Naive thymus-derived CD8-positive, alpha-beta T cell (primary cell): ENCODE measurements at places on chromosomes 16 and 17. TPM values are rescaled to one million over a fixed set of nuclear protein-coding genes. Genes with fewer than 3 reads are reported as not detected.
A peak's percentile ranks its signal among the peaks of the same experiment; 100 is the strongest.

DNA sequence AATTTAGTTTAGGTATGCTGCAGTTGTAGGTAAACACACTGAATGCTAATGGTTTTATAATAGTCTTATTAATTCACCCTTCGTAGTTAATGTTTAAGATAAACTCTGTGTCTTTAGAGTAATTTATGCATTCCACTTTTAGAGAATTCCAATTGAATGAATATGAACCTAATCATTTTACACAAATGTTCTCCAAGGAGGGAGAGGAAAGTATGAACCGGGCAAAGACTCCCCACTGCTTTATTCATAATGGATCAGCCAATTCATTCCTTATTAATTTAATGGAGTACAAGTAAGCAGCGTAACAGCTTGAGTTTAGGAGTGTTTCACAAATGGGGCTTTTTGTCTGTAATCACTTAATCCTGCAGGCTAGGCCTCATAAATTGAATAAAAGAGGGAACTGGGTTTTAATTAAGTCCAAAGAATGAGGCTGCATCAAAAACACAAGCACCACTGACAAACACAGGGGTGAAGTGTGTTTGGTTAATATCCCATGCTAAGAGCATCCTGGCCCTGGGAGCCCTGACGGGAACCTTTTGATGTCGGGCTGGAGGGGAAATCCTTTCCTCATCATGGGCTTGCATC, 375.7 kb upstream of the DYNLRB2 start:
- no peak overlapping the region for H3K4me3 ChIP-seq
- no peaks in the 10 kb centered on the region for H3K4me1 ChIP-seq
- no peaks in the 10 kb centered on the region for H3K36me3 ChIP-seq
- no peak overlapping the region for H3K27ac ChIP-seq
- H3K27me3 ChIP-seq = peaks cover 1% of the 10 kb centered on the region

GRCh38 chr17:76567634-76568432, 17.8 kb downstream of the ST6GALNAC2 start:
- no peaks in the 10 kb centered on the region for H3K36me3 ChIP-seq
- H3K27ac ChIP-seq = peak overlapping the region; percentile 37
- no peak for DNase-seq
- H3K4me3 ChIP-seq = peak overlapping the region; percentile 64

DNA sequence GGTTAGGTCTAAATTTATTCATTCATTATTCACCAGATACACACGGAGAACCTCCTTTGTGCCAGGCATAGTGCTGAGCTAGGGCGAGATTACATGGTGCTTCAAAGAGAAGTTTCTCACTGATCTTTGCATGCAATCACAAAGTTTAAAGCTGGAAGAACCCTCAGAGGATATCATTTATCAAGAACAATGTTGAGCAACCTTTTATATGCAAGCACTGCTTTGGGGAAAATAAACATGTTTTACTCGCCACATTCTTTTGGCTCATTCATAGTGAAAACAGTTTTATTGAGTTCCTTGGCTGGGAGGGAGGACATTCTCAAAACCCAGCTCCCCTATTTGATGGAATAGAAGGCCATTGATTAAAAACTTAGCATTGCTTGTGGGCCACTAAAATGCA, 49.8 kb upstream of the XYLT1 start:
- H3K4me1 ChIP-seq = no peaks in the 10 kb centered on the region
- peaks cover 9% of the 10 kb centered on the region for H3K27me3 ChIP-seq
- no peaks in the 10 kb centered on the region for H3K36me3 ChIP-seq
- H3K27ac ChIP-seq = no peak overlapping the region
- DNase-seq = no peak

- peak overlapping the region; percentile 96 for H3K4me3 ChIP-seq
- no peak for DNase-seq
- no peaks in the 10 kb centered on the region for H3K36me3 ChIP-seq
- H3K27ac ChIP-seq = peak overlapping the region; percentile 92
- H3K4me1 ChIP-seq = peaks cover 32% of the 10 kb centered on the region
- no peaks in the 10 kb centered on the region for H3K27me3 ChIP-seq
Measured at GRCh38 chr17:7403727-7403976, 245 bp downstream of the TMEM256 start.

DNA sequence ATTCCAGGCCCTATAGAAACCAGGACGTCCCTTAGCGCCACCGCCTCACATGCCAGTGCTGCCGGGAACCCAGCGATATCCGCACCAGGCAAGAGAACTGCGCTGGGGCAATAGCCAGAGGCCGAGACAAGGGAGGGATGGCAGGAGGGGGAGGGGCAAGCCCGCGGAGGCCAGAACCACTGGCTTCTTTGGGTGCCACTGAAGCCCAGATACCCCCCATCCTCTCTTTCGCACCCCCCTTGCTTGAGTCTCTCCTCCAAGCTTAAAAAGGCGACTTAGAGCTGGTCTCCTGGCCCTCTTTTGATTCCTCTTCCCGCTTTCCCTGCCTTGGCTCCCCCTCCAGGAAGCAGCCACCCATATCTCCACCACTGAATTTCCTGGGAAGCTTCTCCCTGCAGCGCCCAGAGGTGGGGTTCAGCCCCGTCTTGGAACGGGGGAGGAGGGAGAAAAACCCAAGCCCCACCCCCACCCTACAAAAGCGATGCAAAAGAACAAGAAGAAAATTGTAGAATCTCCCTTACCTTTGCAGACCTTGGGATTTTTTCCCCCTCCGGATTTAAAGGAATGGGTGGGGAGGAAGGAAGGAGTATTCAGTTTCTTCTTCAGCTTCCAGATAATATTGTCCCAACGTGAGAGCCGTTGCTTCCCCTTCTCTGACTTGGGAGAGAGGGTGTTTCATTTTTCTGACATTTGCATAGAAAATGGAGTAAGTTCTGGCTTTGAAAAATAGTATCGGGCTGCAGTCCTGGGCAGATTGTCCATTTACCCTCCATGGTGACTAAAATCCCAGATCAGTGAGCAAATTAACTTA, 622 bp downstream of the HOXB6 start:
- no peak for DNase-seq
- H3K27me3 ChIP-seq = peaks cover 50% of the 10 kb centered on the region
- no peak overlapping the region for H3K4me3 ChIP-seq
- H3K27ac ChIP-seq = no peak overlapping the region
- H3K4me1 ChIP-seq = peaks cover 11% of the 10 kb centered on the region
- no peaks in the 10 kb centered on the region for H3K36me3 ChIP-seq

GRCh38 chr16:4682616-4683254, 10.6 kb upstream of the NUDT16L1 start:
- H3K4me1 ChIP-seq = peaks cover 34% of the 10 kb centered on the region
- no peak overlapping the region for H3K4me3 ChIP-seq
- peak; percentile 52 for DNase-seq
- no peak overlapping the region for H3K27ac ChIP-seq
- H3K36me3 ChIP-seq = no peaks in the 10 kb centered on the region
- no peaks in the 10 kb centered on the region for H3K27me3 ChIP-seq

GRCh38 chr16:25693631-25694030, 1.9 kb downstream of the HS3ST4 start:
- no peak overlapping the region for H3K27ac ChIP-seq
- H3K27me3 ChIP-seq = peaks cover 68% of the 10 kb centered on the region
- peaks cover 5% of the 10 kb centered on the region for H3K36me3 ChIP-seq
- H3K4me1 ChIP-seq = peaks cover 12% of the 10 kb centered on the region
- no peak for DNase-seq
- peak overlapping the region; percentile 8 for H3K4me3 ChIP-seq

DNA sequence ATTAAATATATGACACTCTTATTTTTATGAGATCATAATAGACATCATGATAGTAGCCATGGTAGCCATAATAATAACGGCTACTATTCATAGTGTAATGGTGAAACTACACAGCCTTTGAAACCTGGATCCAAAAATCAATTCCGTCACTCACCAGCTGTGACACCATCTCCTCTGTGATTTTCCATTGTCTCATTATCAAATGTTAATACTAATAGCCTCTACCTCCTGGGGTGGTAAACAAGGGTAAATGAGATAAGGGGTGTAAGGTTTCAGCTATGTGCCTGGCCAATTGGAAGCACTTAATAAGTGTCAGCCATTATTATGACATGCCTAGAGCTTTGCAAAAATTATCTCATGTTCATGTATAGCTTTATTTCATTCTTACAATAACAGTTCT, 88.6 kb downstream of the CACNG3 start:
- H3K36me3 ChIP-seq = no peaks in the 10 kb centered on the region
- H3K4me1 ChIP-seq = no peaks in the 10 kb centered on the region
- no peak overlapping the region for H3K4me3 ChIP-seq
- H3K27me3 ChIP-seq = peaks cover 5% of the 10 kb centered on the region

DNA sequence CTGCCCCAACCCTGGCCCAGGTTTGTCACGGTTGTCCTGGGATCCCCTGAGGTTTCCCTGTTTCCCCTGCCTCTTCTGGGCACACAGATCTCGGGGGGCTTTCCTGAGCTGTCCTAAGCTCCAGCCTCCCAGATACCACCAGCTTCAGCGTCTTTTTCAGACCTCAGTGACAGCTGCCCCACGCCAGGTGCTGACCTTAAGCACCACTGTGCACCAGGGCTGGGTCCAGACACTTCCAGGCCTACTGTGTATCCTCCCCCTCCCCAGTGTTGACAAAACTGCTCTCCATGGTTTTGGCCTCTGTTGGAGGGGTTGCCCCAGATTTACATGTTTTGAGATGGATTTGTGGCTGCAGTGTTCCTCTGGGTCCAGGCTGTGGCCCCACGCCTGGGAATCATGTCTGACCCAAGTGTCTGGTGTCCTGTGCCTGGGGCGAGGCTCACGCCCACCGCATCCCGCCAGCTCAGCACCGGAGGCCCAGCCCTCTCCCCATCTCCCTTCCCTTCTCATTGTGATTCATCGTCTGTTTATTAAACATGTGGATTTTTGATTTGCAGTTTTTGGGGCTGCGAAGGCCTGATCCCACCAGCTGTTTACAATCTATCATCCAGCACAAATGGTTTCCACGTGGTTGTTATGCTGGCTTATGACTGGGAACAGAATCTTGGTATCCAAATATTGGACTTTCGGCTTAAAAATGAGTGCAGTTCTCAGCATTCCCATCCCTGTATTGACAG, 82.1 kb downstream of the METRNL start:
- H3K27ac ChIP-seq = no peak overlapping the region
- H3K4me1 ChIP-seq = no peaks in the 10 kb centered on the region
- peaks cover 6% of the 10 kb centered on the region for H3K27me3 ChIP-seq
- no peak overlapping the region for H3K4me3 ChIP-seq

DNA sequence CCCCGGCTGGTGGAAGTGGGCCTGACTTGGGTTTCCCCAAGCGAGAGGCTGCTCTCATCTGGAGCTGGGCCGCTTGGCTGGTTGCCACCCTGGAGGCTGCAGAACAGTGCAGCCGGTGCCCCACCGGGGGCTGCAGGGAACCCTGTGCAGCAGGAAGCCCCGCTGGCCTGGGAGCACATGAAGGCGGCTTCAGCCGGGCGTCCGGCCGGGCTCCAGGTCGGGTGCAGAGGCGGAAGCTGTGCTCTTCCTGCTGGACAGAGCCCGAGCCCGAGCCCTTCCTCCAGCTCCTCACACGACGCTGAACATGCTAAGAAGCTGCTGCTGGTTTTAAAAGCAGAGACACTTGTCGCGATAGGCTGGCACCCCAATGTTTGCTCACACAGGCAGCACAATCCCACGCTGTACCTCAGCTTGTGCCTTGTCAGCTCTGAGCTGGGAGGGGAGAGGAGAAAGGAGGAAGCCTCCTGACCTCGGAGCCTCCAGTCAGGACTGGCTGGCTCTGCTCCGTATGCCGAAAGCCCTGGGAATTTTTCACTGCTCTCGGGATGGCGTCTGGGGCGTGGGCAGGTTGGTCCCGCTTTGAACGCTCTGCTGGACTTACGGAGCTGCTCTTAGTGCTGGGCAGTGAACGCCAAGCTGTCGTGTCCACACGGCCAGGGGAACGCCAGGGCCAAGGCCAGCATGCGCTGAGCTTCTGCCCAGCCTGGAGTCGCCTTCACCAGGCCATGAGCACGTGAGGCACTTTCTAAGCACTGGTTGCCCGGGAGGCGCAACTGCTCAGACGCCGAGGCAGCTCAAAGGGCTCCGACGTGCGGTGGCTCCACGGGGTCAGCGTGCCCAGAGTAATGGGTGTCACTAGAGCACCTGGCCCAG, 8.8 kb downstream of the CDK5R1 start:
- H3K36me3 ChIP-seq = no peaks in the 10 kb centered on the region
- peaks cover 56% of the 10 kb centered on the region for H3K4me1 ChIP-seq

GRCh38 chr16:80309178-80309577, 231.6 kb upstream of the DYNLRB2 start:
- H3K4me3 ChIP-seq = no peak overlapping the region
- no peak overlapping the region for H3K27ac ChIP-seq
- H3K27me3 ChIP-seq = peaks cover 9% of the 10 kb centered on the region
- no peaks in the 10 kb centered on the region for H3K4me1 ChIP-seq
- H3K36me3 ChIP-seq = no peaks in the 10 kb centered on the region
- DNase-seq = no peak

DNA sequence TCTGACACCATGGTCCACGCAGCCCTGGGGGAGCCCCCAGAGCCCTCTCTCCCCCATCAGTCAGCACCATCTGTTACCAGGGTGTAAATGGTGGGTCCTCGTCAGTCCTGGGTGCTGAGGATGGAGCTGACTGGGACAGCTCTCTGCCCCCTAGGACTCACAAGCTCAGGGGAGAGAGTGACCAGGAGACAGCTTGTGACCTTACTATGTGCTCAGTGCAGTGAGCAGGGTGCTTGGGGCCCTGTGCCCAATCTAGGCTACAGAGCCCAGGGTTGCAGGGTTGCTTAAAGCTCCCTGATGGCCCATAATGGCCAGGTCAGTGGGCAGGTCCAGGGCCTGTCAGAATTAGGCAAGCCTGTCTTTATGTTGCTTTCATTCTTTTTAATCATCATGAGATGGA, 11.3 kb downstream of the MMP2 start:
- no peaks in the 10 kb centered on the region for H3K4me1 ChIP-seq
- H3K36me3 ChIP-seq = no peaks in the 10 kb centered on the region
- no peak for DNase-seq
- peaks cover 6% of the 10 kb centered on the region for H3K27me3 ChIP-seq
- no peak overlapping the region for H3K4me3 ChIP-seq
- H3K27ac ChIP-seq = no peak overlapping the region

DNA sequence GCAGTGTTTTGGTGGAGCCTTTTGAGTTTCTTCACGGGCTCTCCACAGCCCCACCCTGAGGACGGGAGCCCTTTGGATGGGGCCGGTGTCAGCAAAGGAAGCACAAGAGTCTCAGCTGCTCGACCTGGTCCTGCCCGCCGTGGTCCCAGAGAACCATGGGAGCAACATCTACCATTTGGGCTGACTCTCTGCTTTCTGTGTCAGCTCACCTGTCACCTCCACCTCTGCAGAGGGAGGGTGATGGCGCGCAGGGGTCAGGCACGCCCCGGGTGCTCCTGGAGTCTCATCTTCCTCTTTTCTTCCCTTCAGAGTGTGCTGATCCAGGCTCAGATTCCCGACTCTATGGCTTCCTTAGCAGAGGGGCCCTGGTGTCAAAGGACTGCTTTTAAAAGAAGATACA, 171.7 kb downstream of the LAT start:
- H3K36me3 ChIP-seq = peaks cover 5% of the 10 kb centered on the region
- no peak for DNase-seq
- peaks cover 53% of the 10 kb centered on the region for H3K4me1 ChIP-seq
- H3K4me3 ChIP-seq = peak overlapping the region; percentile 32
- no peaks in the 10 kb centered on the region for H3K27me3 ChIP-seq

- H3K27me3 ChIP-seq = no peaks in the 10 kb centered on the region
- H3K4me3 ChIP-seq = peak overlapping the region; percentile 58
Measured at GRCh38 chr17:76709077-76709950, 1.5 kb downstream of the MXRA7 start.

- H3K36me3 ChIP-seq = no peaks in the 10 kb centered on the region
- DNase-seq = peak; percentile 82
- peak within 1 kb of the TSS; percentile 84 for H3K4me3 ChIP-seq
- H3K27me3 ChIP-seq = no peaks in the 10 kb centered on the region
- peak within 1 kb of the TSS; percentile 92 for H3K27ac ChIP-seq
- peaks cover 13% of the 10 kb centered on the region for H3K4me1 ChIP-seq
Measured at GRCh38 chr17:75940727-75941441, at the start of gene FBF1. FBF1 (minus strand) TSS chr17:75941042; CDS start chr17:75938149, 2,893 bp downstream.

Gene FAHD1
- 20.3 TPM for polyA plus RNA-seq

Gene C1QTNF1
- not detected for polyA plus RNA-seq

Gene CCL13
- not detected for polyA plus RNA-seq

Gene GLTPD2
- polyA plus RNA-seq = 0.39 TPM

Gene G6PC1
- polyA plus RNA-seq = not detected

Gene CFAP52
- not detected for polyA plus RNA-seq

Gene UTS2R
- polyA plus RNA-seq = not detected
